ENCODE measurements at places on chromosomes 5 and 9.

- no peak for DNase-seq
Observed at GRCh38 chr5:107724642-107725041, 53.9 kb upstream of the EFNA5 start.

DNA sequence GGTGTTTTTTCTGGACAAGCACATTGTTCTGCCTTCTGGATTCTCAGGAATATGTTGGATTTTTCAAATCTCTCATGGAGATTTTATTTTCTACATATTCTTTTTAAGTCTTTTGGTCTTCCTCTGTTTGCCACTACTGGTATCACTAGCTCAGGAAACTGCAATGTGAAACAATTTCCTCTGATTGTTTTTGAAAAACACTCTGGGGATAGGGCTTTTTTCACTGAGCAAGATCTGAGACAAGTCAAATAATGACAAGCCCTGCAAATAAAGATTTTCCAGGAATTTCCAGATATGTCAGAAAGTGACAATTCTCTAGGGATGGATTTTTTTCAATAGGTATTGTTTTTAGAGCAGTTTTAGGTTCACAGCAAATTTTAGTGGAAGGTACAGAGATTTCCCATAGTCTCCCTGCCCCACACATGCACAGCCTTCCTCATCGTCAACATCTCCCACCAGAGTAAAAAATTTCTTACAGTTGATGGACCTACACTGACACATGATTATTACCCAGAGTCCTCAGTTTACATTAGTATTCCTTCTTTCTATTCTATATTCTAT lies 86.9 kb upstream of the TMEM161B start:
- DNase-seq = no peak

DNA sequence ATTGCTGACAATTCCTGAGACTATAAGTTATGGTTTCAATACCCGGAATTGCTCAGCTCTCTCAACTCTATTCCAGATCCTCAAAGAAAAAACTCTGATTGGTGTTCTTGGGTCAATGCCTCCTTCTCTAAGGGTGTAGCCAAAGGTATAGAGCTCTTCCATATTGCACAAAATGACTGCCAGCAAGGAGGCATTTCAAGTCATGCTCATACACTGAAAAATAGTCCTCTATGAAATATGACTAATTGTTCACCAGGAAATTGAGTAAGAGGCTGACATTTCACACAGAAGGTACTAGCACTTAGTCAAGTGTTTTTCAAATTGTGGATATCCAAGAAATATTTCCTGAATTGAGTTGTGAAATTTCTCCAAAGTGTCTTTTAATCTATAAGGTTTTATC lies 111.1 kb upstream of the KLF9 start:
- no peak for DNase-seq

GRCh38 chr5:130035388-130035787 lies 131.1 kb downstream of the CHSY3 start:
- no peak for DNase-seq

GRCh38 chr5:138271281-138271680 lies 3.1 kb downstream of the GFRA3 start:
- no peak for DNase-seq

DNA sequence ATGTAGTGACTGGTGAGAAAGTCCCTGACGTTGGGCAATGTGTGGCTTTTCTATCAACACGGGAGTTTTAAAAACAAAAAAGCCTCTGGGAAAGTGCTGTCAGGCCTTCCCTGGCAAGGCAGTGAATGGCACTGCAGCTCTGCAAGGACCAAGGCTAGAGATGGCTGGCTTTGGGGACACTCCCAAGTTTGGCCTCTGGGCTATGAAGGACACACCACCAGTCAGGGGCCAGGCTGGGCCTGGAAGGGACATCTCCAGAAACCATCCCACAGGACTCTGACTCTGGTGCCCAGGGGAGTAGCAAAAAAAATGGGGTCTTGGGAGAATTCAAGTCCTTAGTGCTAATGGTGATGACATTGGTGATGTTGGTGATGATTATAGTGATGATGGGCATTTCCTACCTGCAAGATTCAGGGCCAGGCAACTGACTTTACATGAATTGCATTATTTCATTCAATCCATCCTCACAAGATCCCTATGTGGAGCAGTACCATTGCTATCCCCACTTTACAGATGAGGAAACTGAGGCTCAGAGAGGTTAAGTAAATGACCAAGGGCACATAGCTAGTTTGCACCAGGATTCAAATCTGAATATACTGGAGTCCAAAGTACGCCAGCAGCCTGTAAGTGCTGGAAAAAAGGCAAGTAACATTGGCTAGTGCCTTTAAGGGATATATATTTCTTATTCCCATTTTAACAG lies 2.6 kb upstream of the PPARGC1B start:
- DNase-seq = no peak

- no peak for DNase-seq
Observed at GRCh38 chr5:126358525-126358924, 64.7 kb upstream of the GRAMD2B start.

GRCh38 chr5:65198456-65199120 lies 283.1 kb downstream of the ADAMTS6 start:
- no peak for DNase-seq

- no peak for DNase-seq
Observed at GRCh38 chr9:89991204-89991790, 386.5 kb downstream of the GADD45G start.

DNA sequence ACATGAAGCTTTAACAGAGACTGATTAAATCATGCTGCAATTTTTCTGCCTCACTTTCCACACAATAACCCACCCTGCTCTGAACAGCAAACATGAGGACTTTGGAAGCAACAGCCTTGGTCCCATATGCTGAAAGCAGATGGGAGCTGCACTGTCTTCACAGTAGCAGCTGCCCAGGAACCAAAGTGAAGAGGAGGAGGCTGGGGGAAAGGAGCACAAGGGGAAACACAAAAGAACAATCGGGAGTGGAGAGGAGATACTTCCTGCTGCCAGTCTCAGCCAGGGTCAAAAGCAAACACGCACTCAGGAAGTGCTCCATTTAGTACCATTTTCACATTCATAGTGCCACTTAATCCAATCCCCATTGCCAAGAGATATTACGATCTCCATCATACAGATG lies 183.3 kb upstream of the PUM3 start:
- DNase-seq = no peak

All from NCI-H2107 (cell line).